ENCODE measurements at places on chromosomes 5 and 9.
A peak's percentile ranks its signal among the peaks of the same experiment; 100 is the strongest.

DNA sequence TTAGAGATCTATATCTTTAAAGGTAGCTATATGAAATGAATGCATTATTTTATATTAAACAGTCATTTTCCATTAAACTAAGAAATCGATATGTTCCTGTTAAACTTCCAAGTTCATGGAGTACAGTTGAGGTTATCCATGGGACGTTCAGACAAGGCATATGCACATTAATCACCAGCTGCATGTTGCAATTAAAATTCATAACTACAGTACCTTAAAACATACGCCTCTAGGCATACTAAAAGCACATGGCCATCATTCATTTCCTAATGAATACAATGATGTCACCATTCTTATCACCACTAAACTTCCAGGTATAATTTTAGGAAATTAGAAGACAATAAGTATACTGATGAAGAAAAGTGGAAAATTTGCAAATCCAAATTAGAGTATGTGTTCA is 174.3 kb downstream of the CDH12 start:
- no peak for DNase-seq

DNA sequence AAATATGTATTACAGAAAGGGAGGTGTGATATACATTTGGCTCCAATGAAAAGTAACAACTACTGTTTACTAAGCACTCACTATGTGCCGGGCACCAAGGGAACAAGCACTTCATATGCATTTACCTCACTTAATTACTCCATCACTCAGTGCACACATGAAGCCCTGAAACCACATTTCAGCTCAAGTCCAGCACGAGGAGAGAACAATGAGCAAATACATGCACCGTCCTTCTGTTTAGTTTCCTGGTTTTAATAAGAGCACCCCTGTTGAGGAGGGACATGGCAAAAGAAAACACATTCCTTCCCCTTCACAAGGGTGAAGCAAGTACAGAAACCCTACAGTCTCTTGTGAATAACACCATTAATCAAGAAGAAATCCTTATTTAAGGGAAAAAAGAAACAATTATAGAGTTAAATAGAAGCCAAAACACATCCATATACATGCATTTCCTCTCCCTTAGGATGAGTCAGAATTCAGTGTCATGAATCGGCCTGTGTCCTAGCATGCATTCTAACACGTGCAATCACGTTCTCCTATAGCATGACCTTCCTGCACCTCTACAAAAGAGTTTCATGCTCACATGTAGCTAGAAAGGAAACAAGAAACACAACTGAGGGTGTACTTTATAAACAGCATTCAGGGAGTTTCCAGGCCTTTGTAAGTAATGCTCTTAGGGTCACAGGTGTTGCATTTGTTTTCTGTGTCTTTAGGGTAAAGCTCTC is 411.6 kb downstream of the BNC2 start:
- DNase-seq = no peak

DNA sequence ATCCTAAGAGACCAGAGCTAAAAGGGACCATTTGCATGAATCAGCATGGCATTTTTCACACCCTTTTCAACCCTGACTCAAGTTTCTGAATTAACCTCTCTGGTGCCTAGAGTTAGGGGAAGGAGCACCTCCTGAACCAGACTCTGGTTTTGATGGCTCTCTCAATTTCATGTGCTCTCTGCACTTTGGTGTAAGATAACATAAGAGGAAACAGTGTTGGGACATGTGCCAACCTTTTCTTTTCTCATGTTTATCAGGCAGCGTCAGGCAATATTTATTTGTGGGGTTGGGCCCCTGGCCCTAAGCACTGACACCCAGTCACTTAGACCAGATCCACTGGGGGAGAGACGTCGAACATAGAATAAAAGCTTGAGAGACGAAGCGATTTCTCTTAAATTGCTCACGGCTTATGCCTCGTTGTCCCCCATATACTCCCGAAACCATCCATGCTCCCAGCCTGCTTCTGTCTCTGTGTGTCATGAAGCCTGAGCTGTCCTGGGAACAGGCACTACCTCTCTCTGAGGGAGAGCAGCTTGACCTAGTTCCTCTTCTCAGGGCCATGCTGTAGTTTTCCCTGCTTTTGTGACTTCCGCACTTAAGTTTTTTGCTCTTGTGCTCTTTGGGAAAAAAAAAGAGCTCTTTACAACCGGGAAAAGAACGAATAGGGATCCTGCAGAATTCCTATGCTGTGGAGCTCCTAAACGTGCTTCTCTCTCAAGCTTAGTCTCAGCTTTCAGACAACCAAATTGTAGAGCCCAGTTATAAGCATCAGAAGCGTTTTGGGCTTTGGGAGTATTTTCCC is 195.7 kb downstream of the NR3C1 start:
- no peak for DNase-seq

DNA sequence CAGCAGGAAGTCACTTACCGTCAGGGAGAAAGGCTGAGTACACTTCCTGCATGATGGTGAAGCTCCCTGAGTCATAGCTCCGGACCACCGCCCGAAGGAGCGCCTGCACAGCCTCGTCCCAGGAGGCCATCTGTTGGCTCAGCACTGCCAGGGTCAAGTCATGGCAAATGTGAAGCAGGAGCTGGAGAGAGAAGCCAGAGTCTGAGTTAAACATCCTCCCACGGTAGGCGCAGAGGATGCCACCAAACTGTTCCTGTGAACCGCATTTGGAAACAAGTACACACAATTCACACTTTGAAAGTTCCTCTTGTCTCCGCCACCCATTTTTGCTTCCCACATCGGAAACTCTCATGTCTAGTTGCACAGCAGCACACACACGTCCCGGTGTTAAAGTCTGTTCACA is 33.9 kb downstream of the CNOT8 start:
- DNase-seq = no peak

DNA sequence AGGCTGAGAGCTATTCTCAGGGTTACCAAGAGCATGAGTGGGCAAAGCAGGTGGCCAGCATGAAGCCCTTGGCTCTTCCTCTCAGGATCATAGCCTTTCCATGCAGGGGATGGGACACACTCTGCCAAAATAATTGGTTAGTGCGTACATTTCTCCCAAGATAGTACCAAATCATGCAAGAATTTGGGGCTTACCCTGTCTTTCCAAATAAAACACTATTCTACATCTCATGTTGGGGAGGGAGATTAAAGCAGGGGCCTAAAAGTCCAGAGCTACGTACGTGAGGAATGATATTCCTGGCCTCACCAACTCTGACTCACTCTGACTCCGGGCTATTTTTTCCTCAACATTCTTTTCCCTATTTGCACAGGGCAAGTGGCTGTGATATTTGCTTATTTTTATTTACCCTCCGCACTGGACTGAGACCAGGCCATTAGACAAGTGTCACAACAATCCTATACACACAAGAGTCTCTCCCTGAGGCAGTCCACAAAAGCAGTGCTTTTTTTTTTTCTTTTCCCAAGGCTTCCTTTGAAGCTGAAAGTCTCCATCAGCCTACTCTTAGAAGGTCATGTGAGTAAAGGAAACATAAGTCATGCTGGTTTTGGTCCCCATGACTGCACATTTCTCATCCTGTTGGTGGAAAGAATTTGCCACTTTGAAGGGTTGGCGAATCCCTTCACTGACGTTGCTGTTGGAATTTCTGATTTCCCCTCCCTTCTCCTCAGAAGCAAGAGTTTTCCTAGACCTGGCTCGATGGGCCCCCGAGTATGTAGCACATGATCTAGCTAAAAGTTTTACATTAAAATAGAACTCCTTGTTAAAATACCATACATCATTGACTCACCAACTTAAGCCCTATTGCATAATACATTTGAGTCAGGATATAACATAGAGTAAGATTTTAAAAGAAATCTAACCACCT is 40.0 kb downstream of the TMEM252 start:
- peak; percentile 27 for DNase-seq

GRCh38 chr9:137241490-137242268 is 592 bp downstream of the TUBB4B start:
- DNase-seq = no peak

DNA sequence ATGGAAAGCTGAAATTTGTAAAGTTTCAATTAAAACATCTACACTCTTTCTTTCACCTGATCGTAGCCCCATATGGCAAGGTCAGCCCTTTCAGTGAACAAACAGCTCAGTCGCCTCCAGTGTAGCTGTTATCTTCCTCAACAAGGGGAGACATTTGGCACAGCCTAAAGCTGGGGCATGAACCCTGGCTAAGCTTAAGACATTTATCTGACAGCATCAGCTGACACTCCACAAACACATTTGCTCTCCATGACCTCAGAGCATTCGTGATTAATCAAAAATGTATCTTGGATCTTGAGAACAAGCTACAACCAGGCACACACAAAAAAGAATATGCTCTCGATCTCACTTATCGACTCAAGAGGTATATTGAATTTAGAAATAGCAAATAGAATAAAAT is 67.3 kb downstream of the POU5F2 start:
- DNase-seq = no peak

- DNase-seq = no peak
These were observed 161.0 kb downstream of the SPATA31D1 start for GRCh38 chr9:82149501-82149946.

DNA sequence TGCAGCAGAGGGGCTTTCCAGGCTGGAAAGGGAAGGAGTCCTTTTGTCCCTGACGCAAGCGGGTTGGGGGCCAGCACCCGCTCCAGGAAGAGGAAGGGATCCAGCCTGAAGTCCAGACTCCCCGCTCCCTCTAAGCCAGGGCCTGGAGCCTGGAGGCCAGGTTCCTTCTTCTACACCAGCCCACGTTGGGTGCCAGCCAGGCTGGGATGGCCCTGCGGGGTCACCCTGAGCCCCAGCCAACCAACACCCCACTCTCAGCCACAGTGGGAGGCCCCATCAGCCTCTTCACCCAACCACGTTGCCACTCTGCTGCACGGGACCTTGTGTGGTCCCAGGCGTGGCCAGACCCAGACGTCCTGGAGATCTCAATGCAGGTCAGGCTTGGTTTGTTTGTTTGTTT is 970 bp upstream of the FUT7 start:
- no peak for DNase-seq

GRCh38 chr5:91077623-91078022 is 305.5 kb downstream of the ARRDC3 start:
- DNase-seq = no peak

DNA sequence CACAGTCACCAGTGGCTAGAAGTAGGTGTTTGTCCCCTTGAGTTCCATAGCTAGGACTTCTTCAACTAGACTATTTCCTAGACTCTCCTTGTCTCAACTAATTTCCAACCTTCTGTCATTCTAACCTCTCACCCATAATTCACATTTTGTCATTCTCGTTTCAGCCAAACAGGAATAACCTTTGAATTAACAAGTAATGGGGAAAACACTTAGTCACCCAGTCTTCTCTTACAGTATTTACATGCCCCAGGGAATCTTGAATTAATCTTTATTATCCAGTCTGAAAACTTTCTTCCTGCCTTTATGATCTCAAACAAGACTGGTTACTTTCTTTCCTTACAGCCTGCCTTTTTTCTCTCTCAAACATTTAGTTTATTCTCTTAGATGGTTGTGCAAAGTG is 63.3 kb upstream of the RUSC2 start:
- DNase-seq = no peak

- DNase-seq = no peak
These were observed 62.0 kb upstream of the FST start for GRCh38 chr5:53418409-53418808.

DNA sequence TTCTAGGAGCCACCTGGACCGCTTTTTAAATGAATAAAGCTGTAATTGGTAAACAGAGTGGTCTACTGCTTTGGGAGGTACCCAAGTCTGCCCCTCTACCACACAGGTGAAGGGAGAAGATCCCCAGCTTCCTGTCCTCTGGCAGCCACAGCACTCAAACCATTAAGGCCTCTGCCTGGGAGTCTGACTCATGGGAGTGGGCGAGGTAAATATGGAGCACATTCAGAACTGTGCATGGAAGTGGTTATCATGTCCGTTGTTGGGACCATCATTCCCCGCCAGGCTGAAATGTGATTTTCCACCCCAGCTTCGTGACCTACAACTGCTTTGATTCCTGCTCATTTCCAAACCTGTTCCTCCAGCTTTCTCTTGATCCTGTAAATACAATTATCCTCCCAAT is 59.5 kb upstream of the ALDH1B1 start:
- no peak for DNase-seq

- no peak for DNase-seq
These were observed 274.1 kb upstream of the TMEM161B start for GRCh38 chr5:88542786-88543185.

DNA sequence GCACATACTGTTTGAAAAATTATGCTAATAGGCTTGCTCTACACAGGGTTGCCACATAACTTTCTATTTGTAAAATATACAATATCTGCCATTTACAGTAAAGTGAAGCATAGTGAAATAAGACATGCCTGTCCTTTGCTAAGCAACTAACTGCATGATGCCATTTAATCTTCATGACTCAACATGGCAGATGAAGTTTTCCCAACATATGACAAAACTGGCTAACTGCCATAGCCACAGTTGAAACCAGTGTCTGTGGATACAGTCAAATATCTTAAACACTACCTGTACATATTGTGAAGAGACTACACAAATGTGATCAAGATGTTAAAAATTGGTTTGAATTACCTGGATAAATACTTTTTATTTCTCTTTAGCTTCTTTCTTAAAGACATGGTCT is 3.1 kb upstream of the DMAC1 start:
- no peak for DNase-seq

- no peak for DNase-seq
These were observed 9.0 kb downstream of the ABHD17B start for GRCh38 chr9:71901695-71902597.

- DNase-seq = peak; percentile 56
These were observed 60.5 kb downstream of the SIL1 start for GRCh38 chr5:139137697-139138096.

DNA sequence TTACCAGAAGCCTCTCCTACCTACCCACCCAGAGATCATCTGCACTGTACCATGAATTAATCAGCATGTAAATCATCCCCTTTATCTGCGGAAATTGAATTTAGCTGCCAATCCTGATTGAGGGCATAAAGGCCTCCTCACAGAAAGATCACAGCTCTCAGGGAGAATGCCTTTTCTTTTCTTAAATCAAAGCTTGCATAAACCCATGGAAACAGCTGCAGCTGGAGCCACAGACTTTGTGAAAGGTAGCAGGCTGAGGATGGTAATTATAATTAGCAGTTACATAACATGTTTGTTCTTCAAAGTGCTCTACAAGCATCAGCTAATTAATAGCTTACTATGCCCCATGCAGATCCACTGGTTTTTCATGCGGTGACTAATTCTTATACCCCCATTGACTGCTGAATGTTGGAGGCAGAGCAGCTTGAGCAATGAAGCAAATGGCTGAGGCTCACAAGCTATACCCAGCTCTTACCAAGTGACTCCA is 54.6 kb downstream of the SUSD1 start:
- DNase-seq = no peak

DNA sequence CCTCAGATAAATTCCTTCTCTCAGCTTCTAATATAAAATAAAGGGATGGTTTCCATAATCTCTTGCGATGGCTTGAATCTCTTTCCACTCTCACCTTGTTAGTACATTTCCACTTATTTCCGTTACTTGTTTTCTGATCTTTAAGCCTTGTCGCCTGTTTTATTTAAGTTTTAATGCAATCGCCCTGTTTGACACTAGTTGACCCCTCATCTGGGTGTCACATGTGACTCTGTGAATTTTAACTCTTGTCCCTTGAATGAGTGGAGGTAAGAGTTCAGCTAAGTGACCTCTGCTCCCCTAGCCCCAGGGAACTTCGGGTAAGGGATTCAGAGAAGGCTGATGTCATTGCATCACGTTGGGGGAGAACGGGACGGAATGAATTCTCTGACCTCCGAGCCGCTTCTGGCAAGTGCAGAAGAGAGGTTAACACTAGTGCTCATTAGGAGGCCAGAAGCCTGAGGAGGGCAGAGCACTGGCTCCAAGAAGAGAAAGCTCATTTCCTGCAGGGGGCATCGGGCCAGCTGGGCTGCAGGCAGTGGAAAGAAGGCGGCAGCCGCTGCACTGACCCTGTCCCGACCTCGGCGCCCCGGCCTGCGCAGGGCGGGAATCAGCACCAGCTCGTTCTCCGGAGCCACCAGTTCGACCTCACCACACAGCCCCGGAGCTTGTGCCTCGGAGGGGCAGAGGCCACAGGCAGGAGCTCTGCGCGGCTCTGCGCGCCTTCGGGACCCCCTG is 569 bp downstream of the HINT2 start:
- DNase-seq = peak; percentile 70

Measured in A549 (cell line).